ENCODE measurements at places on chromosomes 6 and 20. TPM values are rescaled to one million over a fixed set of nuclear protein-coding genes. Genes with fewer than 3 reads are reported as not detected.

Gene ZNF76
- total RNA-seq, result 34.4 TPM

Gene OXT
- not detected for total RNA-seq

Gene POPDC3
- not detected for total RNA-seq

Gene F13A1
- total RNA-seq, result not detected

Gene TP53TG5
- total RNA-seq, result not detected

Gene CRIP3
- 2.4 TPM for total RNA-seq

Gene KIF6
- 0.14 TPM for total RNA-seq

Gene KCNG1
- total RNA-seq, result 1.8 TPM

Gene SLC25A27
- 0.70 TPM for total RNA-seq

Gene TMEM217
- 4.0 TPM for total RNA-seq

Gene JAG1
- 0.41 TPM for total RNA-seq

DNA sequence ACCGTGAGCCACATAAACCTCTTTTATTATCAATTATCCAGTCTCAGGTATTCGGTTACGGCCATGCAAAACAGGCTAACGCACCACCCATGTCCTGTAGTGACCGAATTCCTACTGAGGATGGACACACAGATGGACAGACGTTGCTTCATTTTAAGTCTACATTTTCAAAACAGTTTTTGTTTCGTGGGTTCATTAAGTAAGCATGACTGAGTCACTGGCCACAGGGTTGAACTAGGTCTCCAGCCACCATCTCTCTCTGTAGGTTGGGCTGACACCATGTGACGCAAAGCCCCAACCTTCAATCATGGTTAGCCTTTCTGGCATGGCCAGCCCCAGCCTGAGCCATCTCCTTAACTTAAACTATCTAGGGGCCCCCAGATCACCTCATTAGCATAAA is 110.0 kb upstream of the SLC22A23 start:
- no peaks in the 10 kb centered on the region for H3K36me3 ChIP-seq
- no peaks in the 10 kb centered on the region for H3K4me1 ChIP-seq

GRCh38 chr6:28658475-28659249 is 133.0 kb downstream of the GPX5 start:
- H3K36me3 ChIP-seq, result peaks cover 4% of the 10 kb centered on the region
- peaks cover 58% of the 10 kb centered on the region for H3K27me3 ChIP-seq
- peak overlapping the region; percentile 68 for H3K27ac ChIP-seq
- no peak for DNase-seq
- H3K4me1 ChIP-seq, result peaks cover 11% of the 10 kb centered on the region

DNA sequence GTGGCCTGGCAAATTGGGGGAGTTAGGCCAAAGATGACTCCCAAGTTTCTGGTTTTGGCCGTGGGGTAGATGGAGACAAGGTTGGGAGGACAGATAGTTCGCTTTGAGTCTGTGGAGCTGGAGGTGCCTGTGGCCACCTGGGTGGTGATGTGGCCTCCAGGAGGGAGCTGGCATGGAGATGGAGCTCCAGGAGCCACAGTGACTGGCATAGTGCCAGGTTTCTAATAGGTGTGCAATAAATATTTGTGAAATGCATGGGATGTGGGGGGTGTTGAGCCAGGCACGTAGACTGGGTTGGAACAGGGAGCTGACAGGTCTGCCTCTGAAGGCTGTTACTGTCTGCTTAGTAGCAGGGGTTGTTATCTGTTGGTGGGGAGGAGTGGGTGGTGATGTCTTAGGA is 102.7 kb downstream of the PAX1 start:
- no peaks in the 10 kb centered on the region for H3K4me1 ChIP-seq
- no peak for DNase-seq
- H3K27ac ChIP-seq, result no peak overlapping the region
- no peaks in the 10 kb centered on the region for H3K27me3 ChIP-seq
- no peaks in the 10 kb centered on the region for H3K36me3 ChIP-seq

GRCh38 chr6:158663625-158664165 is 13.8 kb downstream of the SYTL3 start:
- peak overlapping the region; percentile 34 for H3K27ac ChIP-seq
- DNase-seq, result no peak
- H3K36me3 ChIP-seq, result peaks cover 85% of the 10 kb centered on the region
- no peaks in the 10 kb centered on the region for H3K27me3 ChIP-seq
- peak overlapping the region; percentile 62 for H3K4me3 ChIP-seq

GRCh38 chr20:8652396-8652795 is 416.5 kb upstream of the PLCB4 start:
- no peak overlapping the region for H3K27ac ChIP-seq
- peaks cover 4% of the 10 kb centered on the region for H3K4me1 ChIP-seq
- no peak overlapping the region for H3K4me3 ChIP-seq
- no peaks in the 10 kb centered on the region for H3K27me3 ChIP-seq
- DNase-seq, result no peak

GRCh38 chr20:48230216-48230615 is 444.9 kb upstream of the SULF2 start:
- DNase-seq, result no peak
- H3K4me3 ChIP-seq, result no peak overlapping the region
- H3K27ac ChIP-seq, result no peak overlapping the region

DNA sequence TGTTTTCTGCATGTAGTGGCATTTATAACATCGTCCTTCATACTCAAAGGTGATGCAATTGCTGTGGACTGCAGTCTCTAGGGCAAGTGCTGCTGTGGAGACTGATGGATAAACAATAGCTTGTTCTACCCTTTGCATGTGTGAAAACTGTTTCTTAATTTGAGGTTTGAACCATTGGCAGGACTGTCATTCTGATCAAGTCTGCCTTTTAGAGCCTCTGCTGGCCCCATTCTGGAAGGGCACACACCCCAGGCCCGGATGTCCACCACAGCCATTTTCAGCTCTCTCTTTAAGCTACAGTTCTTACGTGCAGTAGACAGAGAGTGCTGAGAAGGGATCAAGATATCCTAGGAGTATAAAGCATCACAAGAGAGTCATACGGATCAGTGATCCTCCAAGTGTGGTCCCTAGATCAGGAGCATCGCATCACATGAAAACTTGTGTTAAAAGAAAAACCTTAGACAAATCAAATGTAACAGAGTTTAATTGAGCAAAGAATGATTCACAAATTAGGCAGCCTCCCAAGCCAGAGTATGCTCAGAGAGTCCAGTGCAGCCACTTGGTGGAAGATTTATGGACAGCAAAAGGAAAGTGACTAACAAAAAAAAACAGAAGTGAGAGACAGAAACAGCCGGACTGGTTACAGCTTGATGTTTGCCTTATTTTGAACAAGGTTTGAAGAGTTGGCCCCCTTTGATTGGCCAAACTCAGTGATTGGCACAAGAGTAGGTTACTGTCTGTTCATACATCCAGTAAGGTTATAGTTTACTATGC is 52.0 kb downstream of the FRK start:
- peaks cover 9% of the 10 kb centered on the region for H3K4me1 ChIP-seq
- no peak overlapping the region for H3K27ac ChIP-seq
- DNase-seq, result no peak
- no peaks in the 10 kb centered on the region for H3K36me3 ChIP-seq
- H3K4me3 ChIP-seq, result no peak overlapping the region

DNA sequence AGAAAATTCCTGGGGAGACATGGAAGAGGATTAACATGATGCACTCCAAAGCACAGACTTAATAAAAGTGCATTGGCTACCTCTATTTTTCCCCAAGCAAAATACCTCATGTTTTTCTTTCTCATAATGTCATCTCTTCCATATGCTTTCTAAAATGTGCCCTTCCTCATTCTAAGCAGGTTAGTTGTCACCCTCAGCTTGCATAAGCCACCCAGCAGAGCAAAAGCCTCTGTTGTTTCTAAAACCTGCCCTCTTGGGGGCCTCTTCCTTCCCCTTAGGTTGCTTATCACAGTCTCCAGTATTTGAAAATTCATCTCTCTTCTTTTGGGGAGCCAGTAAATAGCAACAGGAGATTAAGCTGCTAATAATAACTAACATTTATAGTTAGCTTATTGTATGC is 183.6 kb upstream of the FLRT3 start:
- H3K36me3 ChIP-seq, result no peaks in the 10 kb centered on the region
- no peak overlapping the region for H3K4me3 ChIP-seq
- H3K27me3 ChIP-seq, result no peaks in the 10 kb centered on the region
- DNase-seq, result no peak
- H3K27ac ChIP-seq, result no peak overlapping the region

DNA sequence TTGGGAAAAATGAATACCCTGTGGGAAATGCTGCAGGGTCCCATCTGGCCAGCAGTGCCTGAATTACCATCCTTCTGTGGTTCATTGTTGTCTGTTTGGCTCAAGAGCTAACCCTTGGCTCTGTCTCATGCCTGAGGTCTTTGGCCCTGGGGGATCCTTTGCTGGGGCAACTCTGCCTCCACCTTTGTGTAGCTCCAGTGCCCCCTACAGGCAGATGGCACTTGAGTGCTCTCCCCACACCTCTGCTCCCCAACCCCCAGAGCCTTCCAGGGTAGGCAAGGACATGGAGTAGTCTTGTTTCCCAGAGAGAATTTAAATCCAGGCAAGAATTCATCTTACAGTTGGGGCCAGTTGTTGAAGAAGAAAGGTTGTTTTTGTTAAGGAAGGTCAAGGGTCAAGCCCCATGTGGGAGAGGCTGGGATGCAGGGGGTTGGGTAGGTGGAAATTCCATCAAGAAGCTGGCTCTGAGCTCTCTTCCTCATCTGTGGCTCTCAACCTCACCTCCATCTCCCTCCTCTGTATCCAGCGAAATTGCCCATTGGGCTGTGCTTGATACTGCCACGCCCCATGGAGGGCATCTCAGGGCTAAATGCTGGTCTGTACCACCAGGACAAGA is 44.2 kb downstream of the ZNF831 start:
- no peak overlapping the region for H3K4me3 ChIP-seq
- no peaks in the 10 kb centered on the region for H3K27me3 ChIP-seq
- H3K27ac ChIP-seq, result peak overlapping the region; percentile 72
- H3K4me1 ChIP-seq, result peaks cover 28% of the 10 kb centered on the region

GRCh38 chr6:137798261-137798660 is 68.8 kb upstream of the TNFAIP3 start:
- peaks cover 71% of the 10 kb centered on the region for H3K4me1 ChIP-seq
- no peak for DNase-seq
- peaks cover under 1% of the 10 kb centered on the region for H3K36me3 ChIP-seq
- H3K27me3 ChIP-seq, result no peaks in the 10 kb centered on the region
- no peak overlapping the region for H3K4me3 ChIP-seq
- H3K27ac ChIP-seq, result no peak overlapping the region

DNA sequence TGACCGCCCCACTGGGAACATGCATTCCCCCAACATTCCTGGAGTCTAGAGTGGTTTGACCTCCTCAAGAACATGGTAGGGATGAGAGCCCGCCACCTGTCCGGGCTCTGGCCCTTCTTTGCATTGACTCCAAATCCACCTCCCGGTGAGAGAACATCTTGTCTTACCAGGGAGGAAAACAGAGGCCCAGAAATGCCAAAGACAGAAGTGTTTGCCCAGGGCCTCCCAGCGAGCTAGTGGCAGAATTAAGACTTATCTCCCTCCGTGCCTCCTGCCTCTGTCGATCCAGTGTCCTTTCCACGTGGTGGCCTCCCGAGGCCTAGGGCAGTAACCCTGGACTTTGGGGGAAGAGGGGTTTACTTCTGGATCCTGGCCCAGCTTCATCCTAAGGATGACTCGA is 134.8 kb downstream of the JPH2 start:
- no peaks in the 10 kb centered on the region for H3K36me3 ChIP-seq
- no peak overlapping the region for H3K4me3 ChIP-seq
- H3K27ac ChIP-seq, result no peak overlapping the region

GRCh38 chr6:158636778-158637177 is 7.8 kb downstream of the DYNLT1 start:
- H3K27me3 ChIP-seq, result no peaks in the 10 kb centered on the region
- no peak overlapping the region for H3K4me3 ChIP-seq
- DNase-seq, result no peak
- H3K27ac ChIP-seq, result peak overlapping the region; percentile 68
- peaks cover 48% of the 10 kb centered on the region for H3K36me3 ChIP-seq
- H3K4me1 ChIP-seq, result peaks cover 57% of the 10 kb centered on the region

- no peaks in the 10 kb centered on the region for H3K4me1 ChIP-seq
- no peak overlapping the region for H3K27ac ChIP-seq
- no peak overlapping the region for H3K4me3 ChIP-seq
- DNase-seq, result no peak
These were observed 10.0 kb upstream of the PFDN4 start for GRCh38 chr20:54197621-54198604.

- no peak for DNase-seq
- no peak overlapping the region for H3K4me3 ChIP-seq
- H3K27me3 ChIP-seq, result peaks cover 20% of the 10 kb centered on the region
- H3K36me3 ChIP-seq, result no peaks in the 10 kb centered on the region
- H3K27ac ChIP-seq, result no peak overlapping the region
These were observed 55.4 kb downstream of the GNAS-AS1 start for GRCh38 chr20:58795181-58795922.

DNA sequence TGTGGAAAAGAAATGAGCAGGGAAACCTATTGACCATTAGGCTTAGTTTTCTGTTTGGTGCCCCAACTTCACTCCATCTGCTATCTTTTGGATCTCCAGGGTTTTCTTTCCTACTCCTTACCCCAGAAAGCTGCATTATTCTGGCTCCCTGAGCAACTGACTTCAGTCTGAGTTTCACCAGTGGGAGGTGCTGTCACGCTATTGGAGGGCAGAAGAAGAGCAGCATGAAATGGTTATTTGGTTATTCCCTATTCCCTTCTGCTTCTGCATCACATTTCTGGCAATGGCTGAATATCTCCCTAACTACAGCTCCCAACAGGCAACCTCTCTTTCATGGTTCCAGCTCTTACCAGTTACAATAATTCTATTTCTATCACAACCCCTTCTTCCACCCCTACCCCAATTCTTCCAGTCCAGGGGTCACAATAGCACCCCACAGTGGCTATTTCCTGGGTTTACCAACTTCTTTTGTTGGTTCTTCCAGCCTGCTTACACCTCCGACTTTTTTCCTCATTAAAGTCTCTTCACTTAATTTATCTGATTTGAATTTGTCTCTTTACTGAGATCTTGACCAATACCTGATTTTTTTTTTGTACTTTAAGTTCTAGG is 311.5 kb downstream of the PLCB1 start:
- no peak overlapping the region for H3K27ac ChIP-seq
- no peaks in the 10 kb centered on the region for H3K4me1 ChIP-seq
- DNase-seq, result no peak
- no peak overlapping the region for H3K4me3 ChIP-seq
- no peaks in the 10 kb centered on the region for H3K27me3 ChIP-seq

- H3K4me1 ChIP-seq, result peaks cover 40% of the 10 kb centered on the region
- no peaks in the 10 kb centered on the region for H3K36me3 ChIP-seq
- DNase-seq, result peak; percentile 3
- H3K27ac ChIP-seq, result no peak overlapping the region
- H3K27me3 ChIP-seq, result no peaks in the 10 kb centered on the region
- H3K4me3 ChIP-seq, result no peak overlapping the region
These were observed 8.8 kb upstream of the METTL24 start for GRCh38 chr6:110366975-110367374.

Measured in activated CD8-positive, alpha-beta T cell treated with anti-CD3 and anti-CD28 coated beads for 36 hours (primary cell).